ENCODE measurements at places on chromosomes 2 and 18. TPM values are rescaled to one million over a fixed set of nuclear protein-coding genes. Genes with fewer than 3 reads are reported as not detected.

CCDC102B gene
- total RNA-seq = 5.0 TPM

PTPN18 gene
- total RNA-seq = 19.3 TPM

NGEF gene
- 0.57 TPM for total RNA-seq

C2orf66 gene
- not detected for total RNA-seq

SOX11 gene
- total RNA-seq = under 0.01 TPM

PGAP1 gene
- 9.0 TPM for total RNA-seq

HOXD13 gene
- not detected for total RNA-seq

XPO1 gene
- total RNA-seq = 217 TPM

IL1B gene
- total RNA-seq = 183 TPM

SERPINB4 gene
- total RNA-seq = 0.14 TPM

LYPD1 gene
- total RNA-seq = 5.5 TPM

REG1B gene
- not detected for total RNA-seq

CDH19 gene
- not detected for total RNA-seq

HRH4 gene
- total RNA-seq = under 0.01 TPM

TDRD15 gene
- total RNA-seq = not detected

LRRC30 gene
- not detected for total RNA-seq

TEKT4 gene
- total RNA-seq = not detected

SPDYA gene
- total RNA-seq = 0.66 TPM

ANKRD30BL gene
- total RNA-seq = 0.14 TPM

GPR55 gene
- under 0.01 TPM for total RNA-seq

AGBL5 gene
- 24.9 TPM for total RNA-seq

KCNK3 gene
- 0.29 TPM for total RNA-seq
